ENCODE measurements at places on chromosomes 3 and 15. TPM values are rescaled to one million over a fixed set of nuclear protein-coding genes. Genes with fewer than 3 reads are reported as not detected.

The CPOX gene
- 15.4 TPM for polyA plus RNA-seq

GRCh38 chr3:126129398-126129891, 45.5 kb upstream of the SLC41A3 start:
- DNase-seq, result no peak

- DNase-seq, result no peak
Measured at GRCh38 chr15:63933522-63933921, 99.8 kb upstream of the HERC1 start.

DNA sequence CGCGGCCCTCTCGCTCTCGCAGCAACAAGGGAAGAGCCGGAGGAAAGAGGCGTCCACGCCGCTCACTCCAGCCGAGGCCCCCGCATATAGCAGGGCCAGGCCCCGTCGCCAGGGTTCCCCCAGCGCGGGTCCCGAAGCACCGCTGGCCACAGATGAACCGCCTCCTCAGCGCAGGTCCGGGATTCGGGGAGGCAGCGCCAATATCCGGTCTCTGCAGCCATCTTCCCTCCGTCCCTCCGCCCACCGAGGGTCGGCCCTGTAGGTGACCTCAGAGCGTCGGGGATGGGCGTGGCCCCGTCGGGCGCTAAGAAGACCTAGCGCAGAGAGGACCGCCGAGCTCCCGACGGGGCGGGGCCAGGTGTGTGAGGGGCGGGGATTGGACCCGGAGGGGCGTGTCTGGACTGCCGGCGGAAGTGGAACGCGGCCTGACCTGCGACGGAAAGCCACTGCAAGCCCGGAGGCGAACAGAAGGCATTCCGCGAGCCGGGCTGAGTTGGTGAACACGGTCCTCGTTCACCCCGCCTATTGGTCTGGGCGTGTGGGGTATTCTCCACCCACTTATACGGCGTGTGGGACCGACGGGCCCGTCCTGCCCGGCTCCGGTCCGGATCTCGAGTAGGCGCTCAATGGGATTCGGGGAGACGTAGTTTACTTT, 26.8 kb upstream of the MTHFS start:
- peak; percentile 95 for DNase-seq
